AG08395 (cell line): ENCODE measurements at places on chromosomes 4 and X.
A peak's percentile ranks its signal among the peaks of the same experiment; 100 is the strongest.

GRCh38 chrX:10023821-10024220 lies 56.7 kb downstream of the CLDN34 start:
- no peak for DNase-seq

- no peak for DNase-seq
These were observed 64.4 kb downstream of the CHRNA9 start for GRCh38 chr4:40399578-40399977.

- DNase-seq, result no peak
These were observed 792.3 kb upstream of the HS3ST1 start for GRCh38 chr4:12221031-12221430.

DNA sequence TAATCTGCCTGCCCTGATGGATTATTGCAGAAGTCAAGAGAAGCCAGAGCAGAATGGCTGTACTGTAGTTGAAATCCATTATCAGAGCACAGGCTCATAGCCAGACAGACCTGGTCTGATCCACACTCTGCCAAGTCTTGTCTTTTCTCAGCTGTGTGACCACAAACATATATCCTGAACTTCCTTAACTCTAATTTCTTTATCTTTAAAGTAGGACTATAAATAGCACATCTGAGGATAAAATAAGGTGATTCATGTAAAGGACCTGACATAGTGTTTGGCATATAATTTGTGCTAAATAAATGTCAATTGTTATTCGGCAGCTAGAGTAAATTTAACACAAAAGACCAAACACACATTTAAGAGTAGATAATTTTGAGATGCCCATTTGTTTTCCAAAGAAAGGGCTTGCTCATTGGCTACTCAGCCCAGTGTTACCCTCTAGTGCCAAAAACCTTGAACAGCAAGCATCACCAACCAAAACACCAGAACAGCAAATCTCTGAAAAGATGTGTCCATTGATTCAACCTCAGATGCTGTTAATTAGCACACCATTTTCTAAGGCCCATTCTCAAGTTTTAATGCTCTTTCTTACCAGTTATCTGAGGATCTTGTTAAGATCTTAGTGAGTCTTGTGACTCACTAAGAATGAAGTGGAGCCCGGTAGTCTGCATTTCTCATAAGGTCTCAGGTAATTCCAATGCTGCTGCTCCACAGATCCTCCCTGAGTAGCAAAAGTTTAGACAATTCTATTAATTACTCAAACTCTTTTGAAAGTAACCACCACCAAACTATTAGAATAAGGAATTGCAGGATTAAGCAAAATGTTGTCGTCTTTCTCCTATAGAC lies 108.8 kb downstream of the HHIP start:
- no peak for DNase-seq

GRCh38 chrX:54397113-54397512 lies 39.3 kb upstream of the WNK3 start:
- no peak for DNase-seq

DNA sequence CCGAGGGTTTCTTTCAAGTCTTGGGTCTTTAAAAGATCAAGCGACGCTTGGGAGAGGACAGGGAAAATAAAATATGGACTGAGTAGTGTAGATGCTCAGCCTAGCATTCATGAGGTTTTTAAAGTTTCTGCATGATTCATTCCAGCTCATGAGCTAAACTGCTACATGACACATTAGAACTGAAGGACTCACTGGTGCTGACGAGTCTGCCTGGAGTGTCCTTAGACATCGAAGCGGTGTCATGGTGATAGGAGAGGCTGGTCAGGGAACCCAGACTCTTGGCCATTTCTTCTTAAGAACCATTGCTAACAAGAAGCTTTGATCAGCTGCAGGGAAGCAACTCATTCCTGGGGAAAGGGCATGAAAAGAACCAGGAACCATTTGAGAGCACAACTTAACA lies 158.6 kb downstream of the TRIML1 start:
- DNase-seq, result peak; percentile 52

GRCh38 chrX:97547877-97548578 lies 664.3 kb downstream of the RPA4 start:
- no peak for DNase-seq
